ENCODE measurements at places on chromosomes 3 and 15.
A peak's percentile ranks its signal among the peaks of the same experiment; 100 is the strongest.

DNA sequence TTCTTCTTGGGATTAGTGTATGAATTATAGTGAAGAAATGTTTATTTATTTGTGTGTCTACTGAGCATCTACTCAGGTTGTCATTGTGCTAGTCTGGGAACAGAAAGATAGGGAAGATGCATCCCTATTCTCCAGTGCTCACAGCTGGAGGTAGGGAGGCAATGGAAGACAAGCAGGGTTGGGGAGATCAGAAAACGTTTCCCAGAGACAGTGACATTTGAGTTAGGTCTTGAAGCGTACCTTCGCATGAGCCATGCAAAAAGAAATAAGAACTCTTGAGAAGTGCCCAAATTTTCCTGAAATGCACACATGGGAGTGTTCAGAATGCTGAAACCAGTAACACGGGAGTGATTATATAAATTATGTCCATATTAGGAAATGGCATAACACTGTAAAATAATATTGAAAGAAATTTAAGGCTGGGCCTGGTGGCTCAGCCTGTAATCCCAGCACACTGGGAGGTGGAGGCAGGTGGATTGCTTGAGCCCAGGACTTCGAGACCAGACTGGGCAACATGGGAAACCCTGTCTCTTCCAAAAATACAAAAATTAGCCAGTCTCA, 5.3 kb upstream of the CEMIP start:
- DNase-seq, result no peak

DNA sequence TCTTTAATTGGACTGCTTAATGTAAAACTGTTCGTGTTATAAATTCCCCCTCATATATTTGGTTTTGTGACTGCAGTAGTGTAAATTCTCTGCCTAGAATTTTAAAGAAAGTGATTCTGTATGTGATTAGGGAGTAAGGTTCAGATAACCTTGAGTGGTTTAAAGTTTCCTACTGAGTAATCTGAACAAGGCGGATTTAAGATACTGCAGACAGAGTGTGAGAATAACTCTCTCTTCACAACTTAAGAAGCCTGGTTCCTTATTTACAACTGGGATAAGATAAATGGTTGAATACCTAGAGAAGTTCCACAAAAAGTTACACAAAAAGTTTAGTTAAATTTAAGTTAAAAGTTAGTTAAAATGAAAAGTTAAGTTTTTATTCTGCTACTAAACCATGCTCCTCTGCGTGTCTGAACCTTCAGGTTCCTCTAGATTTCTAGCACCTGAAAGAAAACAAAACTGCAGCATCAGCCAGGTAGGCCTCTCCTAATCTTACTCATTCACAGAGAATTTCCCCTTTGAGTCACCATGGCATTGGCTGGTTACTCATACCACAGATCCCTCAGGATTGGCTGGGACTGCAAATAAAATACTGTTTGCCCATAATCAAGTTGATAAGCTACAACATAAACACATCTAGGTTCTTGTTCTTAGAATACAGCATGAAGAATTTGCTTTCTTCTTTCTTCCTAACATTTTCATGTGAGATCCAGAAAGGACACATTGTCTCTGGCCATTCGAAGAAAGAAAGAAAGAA, at the start of gene ARL14:
Gene ARL14, plus strand, starts transcription at position 614 of the 757 bp plus-strand sequence. CDS start 187 bp downstream, outside the sequence.
- no peak for DNase-seq

DNA sequence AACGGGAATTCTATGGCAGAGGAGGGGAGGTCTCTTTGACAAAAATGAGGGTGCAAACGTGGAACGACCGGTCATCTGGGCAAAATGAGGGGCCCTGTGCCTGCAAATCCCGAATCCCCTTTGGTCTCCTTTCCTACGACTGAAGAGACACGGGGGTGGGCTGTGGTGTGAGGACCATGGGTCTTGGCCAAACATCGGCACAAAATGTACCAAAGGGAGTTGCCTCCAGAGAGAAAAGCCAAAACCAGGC, 498 bp downstream of the ZNF280D start:
- peak; percentile 38 for DNase-seq

GRCh38 chr3:164851905-164852304, 226.4 kb downstream of the SI start:
- no peak for DNase-seq

DNA sequence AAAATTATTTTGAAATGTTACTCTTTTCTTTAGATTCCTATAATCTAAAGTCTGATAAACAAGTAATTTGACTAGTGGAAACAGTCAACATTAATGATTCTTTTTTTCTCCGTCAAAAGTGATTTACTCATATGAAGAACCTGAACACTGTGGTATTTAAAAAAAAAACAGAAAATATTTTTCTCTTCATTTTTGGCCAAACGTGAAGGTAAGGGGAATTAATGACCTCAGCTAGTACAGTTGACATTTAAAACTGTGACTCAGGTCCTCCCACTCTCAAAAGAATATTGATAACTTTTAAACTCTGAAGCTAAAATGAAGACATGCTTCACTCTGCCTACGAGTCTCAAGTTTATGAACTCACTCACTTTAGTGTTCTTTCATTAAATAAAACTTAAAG, 34.5 kb downstream of the TIGIT start:
- DNase-seq, result no peak

DNA sequence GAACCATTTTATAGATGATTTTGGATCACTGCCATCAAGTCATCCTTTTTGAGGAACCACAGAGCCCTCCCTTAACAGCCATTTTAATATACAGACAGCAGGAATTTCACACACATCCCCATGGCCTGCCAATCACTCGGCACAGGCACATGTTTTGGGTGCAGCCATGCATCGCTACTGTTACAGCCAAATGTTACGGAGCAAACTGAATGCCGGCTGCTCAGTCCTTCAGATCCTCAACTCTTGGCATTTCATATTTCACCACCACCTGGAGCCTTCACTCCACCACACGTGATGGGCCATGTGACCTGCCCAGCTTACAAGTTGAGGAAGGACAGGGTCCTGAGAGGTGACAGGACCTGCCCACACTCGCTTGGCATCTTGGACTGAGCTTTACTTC, 90.8 kb downstream of the OXNAD1 start:
- DNase-seq, result no peak

DNA sequence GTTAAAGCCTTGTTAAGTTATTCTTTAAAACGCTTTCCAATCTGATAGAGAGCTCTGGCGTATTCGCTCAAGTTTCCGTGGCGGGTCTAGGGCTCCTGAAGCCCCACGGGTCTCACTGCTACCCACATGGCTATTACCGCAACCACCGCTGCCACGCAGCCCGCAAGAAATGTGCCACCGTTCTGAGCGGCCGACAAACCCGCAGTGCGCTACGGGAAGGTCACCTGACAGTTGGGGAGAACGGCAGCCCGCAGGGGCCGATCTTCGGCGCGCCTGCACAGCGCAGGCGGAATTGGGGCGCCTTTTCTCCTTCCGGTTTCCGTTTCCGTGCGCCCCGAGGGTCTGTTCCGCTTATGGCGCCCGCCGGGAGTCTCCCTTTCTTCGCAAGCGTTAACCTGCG, 76.6 kb upstream of the SNRPN start:
- DNase-seq, result no peak

DNA sequence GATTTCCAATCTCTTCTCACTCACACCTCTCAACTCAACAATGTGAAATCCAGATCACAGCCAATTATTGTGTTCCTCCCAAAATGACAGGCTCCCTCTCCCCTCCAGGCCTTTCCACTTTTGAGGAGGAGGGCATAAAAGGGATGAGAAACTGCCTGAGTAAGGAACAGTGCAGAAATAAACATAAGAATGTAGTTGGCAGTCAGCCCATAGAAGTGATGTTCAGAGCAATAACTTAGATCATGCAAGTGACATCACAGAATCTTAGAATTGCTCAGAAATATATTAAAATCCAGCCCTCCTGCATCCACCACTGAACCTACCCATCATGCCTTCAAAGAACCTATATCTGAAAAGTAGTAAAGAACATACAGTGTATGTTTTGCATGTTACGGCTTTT, 299.4 kb upstream of the GADL1 start:
- no peak for DNase-seq

- DNase-seq, result no peak
Observed at GRCh38 chr3:159839561-159840379, 148.9 kb upstream of the IL12A start.

GRCh38 chr15:36026627-36027283, 480.8 kb upstream of the DPH6 start:
- DNase-seq, result no peak

DNA sequence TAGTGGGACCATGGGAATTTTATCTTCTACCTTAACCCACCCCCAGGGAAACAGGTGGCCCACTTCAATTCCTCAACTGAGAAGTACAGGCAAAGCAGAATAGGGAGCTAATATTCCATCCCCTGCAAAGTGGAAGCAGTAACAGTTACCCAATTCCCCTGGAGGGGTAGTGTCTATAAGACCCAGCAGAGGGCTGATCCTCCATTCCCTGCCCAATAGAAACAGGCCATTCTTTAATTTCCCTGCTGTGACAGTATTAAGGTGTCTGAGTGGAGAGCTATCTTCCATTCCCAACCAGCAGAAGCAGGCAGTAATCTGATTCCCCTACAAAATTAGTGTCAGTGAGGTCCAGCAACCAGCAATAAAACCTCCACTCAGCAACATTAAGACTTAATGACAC, 219.8 kb downstream of the ULK4 start:
- no peak for DNase-seq

GRCh38 chr3:156037356-156037755, 83.0 kb upstream of the KCNAB1 start:
- DNase-seq, result no peak

GRCh38 chr3:9361691-9362388, 1.0 kb upstream of the THUMPD3 start:
- DNase-seq, result no peak

GRCh38 chr3:197555281-197556261, at the start of gene BDH1:
BDH1 (minus strand) TSS chr3:197555968; CDS start chr3:197546443, 9,525 bp downstream.
- DNase-seq, result peak; percentile 52

Data from NCI-H187 (cell line).